DND-41 (cell line): ENCODE measurements at places on chromosomes 7 and 10.

- no peak for DNase-seq
These were observed 67.5 kb downstream of the TRRAP start for GRCh38 chr7:98945852-98946251.

DNA sequence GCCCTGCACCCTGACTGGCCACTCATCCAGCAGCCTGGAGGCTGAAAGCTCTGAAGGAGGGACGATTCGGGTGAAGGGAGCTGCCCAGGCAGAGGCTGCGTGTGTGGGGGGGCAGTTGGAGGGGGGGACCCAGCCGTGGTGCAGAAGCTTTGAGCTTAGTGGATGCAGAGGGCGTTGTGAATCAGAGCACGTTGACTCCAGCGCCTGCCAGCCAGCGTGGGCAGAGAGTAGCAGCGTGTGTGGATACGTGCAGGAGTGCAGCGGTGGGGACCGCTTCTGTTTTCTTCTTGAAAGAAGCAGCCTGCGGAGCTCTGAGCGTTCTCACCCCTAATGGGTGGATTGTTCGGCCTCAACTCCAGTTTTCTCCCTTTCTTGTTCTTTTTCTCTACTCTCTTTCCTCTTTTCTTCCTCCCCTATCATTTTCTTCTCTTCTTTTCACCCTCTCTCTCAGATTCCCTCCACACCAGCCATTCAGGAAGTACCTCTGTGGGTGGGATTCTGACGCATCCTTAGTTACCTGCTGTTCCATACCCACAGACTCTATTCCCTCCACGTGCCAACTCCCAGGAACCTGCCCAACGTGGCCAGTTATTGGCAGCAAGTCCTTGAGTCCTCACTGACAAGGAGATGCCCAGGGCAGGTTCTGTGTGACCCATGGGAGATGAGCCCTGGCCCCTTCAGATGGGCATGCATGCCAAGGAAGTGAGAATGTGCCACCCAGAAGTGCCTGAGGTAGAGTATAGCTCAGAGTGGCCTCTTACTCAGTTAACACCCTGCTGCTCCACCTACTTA, 47.4 kb downstream of the SORCS3 start:
- DNase-seq, result no peak

- no peak for DNase-seq
These were observed 70.1 kb downstream of the CHCHD3 start for GRCh38 chr7:133011746-133012145.

- DNase-seq, result no peak
These were observed 81.1 kb downstream of the PLPP4 start for GRCh38 chr10:120538091-120538490.

DNA sequence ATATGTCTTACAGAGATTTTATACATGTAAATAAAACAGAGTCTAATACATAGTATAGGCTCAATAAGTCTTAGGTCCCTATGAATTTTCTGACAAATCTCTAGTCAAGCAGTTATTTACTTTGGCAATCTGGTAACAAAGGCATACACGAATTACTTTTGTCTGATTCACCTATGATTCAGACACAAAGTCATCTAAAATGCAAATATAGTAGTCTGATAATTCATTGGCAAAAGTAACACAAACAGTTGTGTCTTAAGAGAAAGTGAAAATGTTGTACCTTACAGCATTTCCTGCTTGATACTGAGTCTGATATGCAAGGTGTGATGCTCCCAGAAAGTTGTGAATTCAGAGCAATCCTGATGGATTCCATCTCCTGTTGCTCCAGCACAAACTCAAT, 209.4 kb upstream of the PRSS1 start:
- no peak for DNase-seq

DNA sequence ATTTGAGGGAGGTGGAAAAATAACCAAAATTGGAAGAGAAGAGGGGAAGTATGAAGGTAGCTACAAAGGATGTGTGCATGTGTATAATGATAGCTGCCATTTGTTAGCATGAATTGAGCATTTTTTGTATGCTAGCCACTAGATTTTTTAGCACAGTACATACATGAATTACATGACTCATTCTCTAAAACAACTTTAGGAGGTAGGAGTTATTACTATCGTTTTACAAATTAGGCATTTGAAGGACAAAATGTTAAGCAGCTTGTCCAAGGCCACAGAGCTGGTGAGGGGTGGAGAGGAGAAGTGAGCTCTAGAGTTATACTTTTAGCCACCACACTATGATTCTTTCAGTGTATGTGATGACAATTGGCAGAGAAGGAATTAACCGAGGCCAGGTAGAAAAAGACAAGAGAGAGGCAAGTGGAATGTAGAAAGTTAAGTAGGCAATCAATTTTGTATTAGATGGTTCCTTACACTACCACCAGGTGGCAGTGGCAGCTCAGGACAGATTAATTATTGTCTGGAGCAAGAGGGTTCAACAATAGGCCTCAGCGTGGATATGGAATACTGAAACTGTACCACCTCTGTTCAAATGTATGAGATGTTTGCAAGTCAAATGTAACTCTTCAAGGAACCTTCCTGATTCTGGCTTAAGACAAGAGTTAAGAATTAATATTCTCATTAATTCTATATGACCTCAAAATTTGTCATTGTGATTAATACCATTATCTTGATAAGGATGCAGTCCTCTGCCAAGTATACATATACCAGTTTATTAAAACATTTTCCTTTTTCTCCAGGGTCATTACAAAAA, 128.0 kb downstream of the MBL2 start:
- DNase-seq, result peak; percentile 39

DNA sequence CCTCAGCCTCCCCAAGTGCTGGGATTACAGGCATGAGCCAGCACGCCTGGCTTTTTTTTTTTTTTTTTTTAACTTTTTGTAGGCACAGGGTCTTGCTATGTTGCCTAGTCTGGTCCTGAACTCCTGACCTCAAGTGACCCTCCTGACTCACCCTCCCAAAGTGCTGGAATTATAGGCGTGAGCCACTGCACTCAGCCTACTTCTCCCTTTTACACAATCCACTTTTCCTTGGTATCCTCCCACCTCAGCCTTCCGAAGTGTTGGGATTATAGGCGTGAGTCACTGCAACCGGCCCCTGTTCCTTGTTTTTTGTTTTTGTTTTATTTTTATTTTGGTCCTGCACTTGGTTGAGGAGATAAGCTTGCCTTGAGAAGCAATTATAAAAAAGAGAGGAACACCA, 75.9 kb upstream of the KMT2C start:
- DNase-seq, result no peak

GRCh38 chr7:26592011-26592410, 272.4 kb downstream of the SKAP2 start:
- no peak for DNase-seq

DNA sequence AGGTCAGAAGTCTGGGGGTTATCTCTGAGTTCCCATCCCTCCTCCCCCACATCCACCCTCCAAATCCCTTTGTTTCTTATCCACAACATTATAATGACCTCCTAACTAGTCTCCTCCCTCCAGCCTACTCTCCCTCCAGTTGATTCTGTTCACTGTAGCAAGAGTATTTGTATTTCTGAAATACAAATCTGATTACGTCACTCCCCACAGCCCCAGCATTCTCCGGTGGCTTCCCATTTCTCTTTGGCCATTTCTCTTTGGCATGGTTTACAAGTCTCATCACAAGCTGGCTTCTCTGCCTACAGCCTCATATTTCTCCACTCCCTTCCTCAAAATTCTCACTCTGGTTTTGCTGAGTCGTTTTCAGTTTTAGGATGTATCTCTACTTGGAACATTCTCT, 24.6 kb upstream of the MRPS33 start:
- no peak for DNase-seq

DNA sequence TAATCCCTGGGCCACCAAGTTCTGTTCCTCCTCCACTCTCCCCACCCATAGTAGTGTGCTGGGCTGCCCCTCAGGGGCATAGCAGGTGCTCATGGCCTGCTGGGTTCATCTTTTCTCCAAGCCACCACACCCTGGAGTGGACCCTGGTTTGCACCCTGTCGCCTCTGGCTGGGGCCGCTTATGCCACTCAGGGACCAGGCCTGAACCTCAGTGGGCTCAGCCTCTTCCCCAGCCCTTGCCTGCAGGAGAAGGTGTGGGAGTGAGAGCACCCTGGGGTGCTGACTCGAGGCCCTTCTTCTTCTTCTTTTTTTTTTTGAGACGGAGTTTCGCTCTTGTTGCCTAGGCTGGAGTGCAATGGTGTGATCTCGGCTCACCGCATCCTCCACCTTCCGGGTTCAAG, 10.2 kb downstream of the CLIP2 start:
- no peak for DNase-seq

- DNase-seq, result no peak
These were observed 47.9 kb upstream of the FEZF1 start for GRCh38 chr7:122352454-122352853.

DNA sequence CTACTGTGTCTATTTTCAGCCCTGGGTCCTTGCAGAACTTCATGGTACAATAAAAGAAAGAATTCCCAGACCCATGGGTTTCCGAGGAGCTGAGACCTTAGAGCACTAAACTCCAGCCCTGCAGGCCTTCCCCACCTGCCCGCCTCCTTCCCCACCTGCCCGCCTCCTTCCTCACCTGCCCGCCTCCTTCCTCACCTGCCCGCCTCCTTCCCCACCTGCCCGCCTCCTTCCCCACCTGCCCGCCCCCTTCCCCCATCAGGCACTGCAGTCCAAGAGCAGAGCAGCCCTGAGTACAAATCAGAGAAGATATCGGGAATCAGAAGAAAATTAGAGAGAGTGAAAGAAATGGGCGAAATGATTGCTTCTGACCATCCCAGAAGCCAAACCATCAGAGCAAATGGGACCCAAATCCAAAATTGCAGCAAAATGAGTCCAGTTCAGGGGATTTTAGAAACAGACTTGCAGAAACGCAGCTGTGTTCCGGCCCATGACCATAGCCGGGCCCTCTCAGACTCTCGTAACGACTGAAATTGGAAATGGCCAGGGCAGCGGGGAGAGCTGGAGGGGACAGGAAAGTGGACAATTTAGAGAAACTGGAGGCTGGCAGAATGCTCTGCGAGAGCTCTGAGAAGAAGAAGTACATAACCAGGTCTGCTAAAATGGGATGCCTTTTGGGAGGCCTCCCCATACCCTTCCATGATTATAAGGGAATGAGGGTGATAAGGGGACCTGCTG, 568.4 kb downstream of the TCERG1L start:
- no peak for DNase-seq

DNA sequence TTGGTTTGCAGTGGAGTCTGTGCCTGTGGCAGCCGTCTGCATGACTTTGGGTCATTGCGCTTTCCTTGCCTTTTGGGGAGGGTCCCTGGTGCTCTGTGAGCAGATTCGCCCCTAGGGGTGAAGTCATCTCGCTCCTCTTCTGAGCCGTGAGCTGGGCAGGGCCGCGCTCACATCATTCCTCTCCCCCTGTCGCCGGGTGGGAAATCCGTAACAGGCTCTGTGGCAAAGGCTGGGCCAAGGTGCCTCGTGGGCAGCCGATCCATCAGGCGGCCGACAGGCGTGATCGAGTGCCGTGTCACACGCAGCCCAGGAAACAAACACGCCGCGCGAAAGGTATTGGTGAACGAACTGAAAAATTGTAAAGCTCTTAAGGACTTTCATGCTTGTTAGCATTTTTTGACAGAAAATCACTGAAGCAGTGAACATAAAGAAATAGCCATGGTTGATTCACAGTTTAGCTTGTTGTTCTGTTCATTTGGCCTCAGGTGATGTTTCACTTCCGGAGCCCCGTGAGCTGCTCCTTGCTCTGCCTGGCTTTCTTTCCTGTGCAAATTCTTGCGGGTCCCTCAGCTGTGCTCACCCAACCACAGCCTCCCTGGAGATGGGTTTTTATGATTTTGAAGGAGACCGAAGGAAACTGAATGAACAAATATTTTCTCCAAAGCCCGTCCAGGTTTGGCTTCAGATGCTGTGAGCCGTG, 122.1 kb downstream of the NKX6-2 start:
- no peak for DNase-seq

DNA sequence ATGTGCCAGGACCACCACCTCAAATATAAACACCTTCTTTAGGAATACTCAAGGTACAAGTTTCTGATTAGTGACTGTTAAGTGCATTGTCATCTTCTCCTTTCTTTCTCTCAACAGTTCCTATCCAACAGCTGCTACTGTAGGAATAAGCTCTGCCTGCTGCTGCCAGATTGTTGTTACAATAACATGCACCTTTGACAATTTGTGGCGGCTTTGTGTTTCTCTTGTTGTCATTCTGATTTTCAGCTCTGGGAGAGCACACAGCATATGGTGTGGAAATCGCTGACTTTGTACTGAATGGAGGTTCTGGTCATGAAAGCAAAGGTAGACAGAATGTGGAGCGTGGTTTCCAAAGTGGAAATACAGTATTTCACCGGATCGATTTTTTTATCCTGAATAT, 182.8 kb downstream of the SEC23IP start:
- no peak for DNase-seq

DNA sequence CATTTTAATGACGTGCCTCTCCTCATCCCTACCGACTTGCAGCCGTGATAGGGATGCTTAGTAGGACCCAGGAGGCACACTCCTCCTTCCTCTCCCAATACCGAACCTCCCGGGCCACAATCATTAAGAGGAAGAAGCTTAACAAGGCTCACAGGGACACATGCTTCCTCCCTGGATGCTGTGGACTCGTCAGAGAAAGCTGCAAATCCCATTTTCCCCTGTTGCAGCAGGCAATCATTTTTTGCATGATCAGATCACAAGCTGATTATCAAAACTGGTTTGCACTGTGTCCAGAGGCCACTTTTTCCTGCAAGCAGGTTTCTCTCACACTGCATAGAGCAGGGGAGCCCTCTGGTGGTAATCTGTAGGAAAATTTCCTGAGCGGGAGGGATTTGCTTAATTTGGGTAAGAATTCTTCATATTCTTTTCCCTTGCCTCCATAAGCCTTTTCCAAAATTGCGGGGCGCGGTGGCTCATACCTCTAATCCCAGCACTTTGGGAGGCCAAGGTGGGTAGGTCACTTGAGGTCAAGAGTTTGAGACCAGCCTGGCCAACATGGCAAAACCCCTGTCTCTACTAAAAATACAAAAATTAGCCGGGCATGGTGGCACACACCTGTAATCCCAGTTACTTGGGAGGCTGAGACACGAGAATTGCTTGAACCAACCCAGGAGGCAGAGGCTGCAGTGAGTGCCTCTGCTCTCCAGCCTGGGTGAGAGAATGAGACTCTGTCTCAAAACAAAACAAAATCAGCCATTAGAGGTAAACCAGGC, 16.1 kb upstream of the LAMB4 start:
- DNase-seq, result peak; percentile 49
